ENCODE measurements at places on chromosomes 6 and 20. TPM values are rescaled to one million over a fixed set of nuclear protein-coding genes. Genes with fewer than 3 reads are reported as not detected.
A peak's percentile ranks its signal among the peaks of the same experiment; 100 is the strongest.

KHDC1L gene
- 4.5 TPM for total RNA-seq

CLDN20 gene
- total RNA-seq = not detected

LGSN gene
- total RNA-seq = 1.8 TPM

GPX5 gene
- total RNA-seq = 8.1 TPM

PCNA gene
- 55.4 TPM for total RNA-seq

HLA-DOA gene
- total RNA-seq = 1.7 TPM

HSF2 gene
- total RNA-seq = 96.2 TPM

GRCh38 chr6:139644821-139645220 lies 270.4 kb upstream of the CITED2 start:
- DNase-seq = peak; percentile 49

- no peak for DNase-seq
Observed at GRCh38 chr6:43070028-43070632, 6.0 kb upstream of the PTK7 start.

DNA sequence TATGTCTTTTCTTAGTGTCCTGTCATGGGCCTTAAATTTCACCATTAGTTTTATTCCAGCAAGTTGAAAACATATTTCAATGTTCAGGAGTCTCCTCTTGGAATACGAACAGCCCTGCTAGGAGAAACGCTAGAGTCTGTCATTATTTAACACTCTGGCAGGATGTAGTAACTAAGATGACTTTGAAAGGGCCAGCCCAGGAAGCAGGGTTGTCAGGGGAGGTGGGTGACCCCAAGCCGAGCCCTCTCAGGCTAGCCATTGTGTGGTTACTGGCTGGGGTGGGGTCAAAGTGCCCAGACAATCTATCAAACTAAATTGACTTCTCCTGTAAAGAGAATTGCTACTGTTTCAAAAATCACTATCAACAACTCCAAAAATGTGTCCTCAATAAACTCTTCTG lies 67.8 kb downstream of the LY86 start:
- no peak for DNase-seq

DNA sequence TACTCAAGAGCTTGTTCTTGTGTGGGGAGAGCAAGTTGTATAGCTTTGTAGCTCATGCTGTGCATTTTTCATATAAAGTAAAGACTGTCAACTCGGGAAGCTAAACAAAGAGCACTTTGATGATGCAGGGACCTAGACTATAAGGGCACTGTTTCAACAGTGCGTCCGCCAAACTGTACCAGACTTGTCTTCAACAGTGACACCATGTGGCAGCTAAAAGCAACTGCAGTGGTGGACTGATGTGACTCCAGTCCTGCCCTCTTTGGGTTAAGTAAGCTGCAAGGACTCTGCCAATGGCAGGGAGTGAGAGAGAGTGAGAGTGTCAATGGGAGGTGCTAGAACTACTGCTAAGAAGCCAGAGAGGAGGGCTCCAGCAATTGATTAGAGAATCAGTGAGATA lies 48.1 kb upstream of the MC3R start:
- DNase-seq = no peak

GRCh38 chr20:20184149-20184548 lies 131.8 kb downstream of the CFAP61 start:
- DNase-seq = no peak

DNA sequence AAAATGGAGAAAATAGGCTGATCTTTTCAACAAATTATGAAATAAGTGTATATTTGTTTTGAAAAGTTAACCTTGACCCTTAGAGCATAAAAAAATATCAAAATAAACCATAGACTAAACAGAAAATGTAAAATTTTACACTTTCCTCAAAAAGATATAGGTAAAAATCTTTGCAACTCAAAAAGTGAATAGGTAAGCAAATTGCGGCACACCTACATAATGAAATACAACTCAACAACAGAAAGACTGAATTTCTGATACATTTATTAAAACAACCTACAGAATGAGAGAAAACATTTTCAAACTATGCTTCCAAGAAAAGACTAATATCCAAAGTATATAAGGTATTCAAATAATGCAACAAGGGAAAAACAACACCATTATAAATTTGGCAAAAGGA lies 425.7 kb upstream of the KHDRBS2 start:
- DNase-seq = no peak

DNA sequence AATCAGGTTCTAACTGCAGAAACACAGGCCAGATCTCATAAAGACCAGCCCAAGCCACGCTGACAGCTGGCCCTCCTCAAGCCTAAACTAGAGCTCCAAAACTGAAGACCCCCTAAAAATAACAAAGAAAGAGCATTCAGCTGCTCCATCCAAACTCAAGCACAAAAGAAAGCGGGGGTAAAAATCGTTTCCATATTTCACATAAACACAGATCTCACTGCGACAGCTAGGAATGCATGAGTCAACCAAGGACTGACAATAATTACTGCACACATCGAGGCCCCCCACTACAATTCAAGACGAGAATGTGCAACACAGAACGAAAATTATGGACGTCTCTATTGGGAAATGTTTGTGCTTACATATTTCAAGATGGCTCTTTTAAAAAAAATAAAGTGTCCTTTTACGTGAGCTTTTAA lies 31.1 kb downstream of the CNKSR3 start:
- no peak for DNase-seq

DNA sequence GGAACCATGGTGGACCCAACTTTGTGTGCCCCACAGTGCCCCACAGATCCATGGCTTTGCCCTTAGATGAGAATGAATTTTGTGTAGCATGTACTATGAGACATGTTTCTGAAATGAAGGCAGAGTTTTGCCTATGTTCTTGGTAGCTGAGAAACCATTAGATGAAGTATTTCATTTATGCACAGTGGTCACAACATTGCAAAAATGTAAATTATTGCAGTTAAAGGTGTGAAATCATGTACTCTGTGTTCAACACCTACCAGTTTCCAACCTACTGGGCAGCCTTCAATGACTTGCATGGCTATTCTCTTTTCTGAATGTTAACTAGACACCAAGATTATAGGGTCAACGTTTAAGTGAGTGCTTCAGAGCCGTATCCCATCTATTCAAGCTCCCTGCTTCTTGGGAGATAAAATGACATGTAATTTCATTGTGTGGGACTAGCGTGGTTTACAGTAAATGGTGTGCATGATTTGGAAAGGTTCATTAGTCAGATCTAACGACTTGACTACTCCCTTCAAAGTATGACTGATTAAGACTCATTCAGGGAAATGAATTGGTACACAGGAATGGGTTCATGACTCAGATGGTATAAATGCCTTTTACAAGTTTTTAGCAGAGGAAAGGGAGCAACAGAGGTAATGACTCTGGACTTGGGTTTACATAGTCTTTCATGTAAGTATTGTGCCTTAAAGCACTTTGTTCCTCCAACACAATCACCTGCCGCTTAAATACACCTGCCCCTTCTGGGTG lies 106.1 kb upstream of the AKIRIN2 start:
- DNase-seq = no peak

DNA sequence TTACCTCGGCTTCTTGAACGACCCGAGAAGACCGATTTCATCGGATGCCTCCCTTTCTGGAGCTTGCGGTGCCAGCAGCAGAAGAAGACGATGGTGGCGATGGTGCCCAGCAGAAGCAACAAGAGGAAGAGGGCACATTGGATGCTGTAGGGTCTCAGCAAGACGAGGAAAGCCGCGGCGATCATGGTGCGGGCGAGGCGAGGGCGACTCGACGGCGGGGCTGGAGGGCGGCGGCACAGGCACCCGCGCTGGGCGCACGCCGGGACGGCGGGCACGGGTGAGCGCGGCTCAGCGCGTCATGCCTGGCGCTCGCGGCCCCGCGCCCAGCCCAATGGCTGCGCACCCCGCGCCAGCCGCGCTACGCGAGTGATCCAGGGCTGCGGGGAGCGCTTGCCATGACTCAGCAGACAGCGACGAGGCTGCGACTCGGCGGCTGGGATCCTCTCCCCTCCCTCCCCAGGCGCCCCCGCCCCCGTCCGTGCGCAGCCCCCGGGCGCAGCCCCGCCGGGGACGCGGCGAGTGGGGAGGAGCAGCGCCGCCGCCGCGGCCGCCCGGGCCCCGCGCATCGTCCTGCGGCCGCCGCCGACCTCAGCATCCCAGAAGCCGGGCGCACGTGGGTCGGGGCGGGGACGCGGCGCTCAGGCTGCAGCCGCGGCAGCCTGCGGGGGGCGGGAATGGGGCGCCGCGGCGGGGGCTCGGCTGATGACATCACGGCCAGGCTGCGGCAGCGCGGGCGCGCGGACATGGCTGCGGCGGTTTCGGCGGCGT lies at the start of gene BEND6:
TSS of gene BEND6 (plus strand) at position 705 of the 768 bp plus-strand sequence. CDS start 26,704 bp downstream, outside the sequence.
- peak; percentile 66 for DNase-seq

- DNase-seq = peak; percentile 24
Observed at GRCh38 chr6:138692978-138693909, 80.3 kb upstream of the CCDC28A start.

GRCh38 chr6:106060167-106060566 lies 26.0 kb upstream of the PRDM1 start:
- DNase-seq = no peak

DNA sequence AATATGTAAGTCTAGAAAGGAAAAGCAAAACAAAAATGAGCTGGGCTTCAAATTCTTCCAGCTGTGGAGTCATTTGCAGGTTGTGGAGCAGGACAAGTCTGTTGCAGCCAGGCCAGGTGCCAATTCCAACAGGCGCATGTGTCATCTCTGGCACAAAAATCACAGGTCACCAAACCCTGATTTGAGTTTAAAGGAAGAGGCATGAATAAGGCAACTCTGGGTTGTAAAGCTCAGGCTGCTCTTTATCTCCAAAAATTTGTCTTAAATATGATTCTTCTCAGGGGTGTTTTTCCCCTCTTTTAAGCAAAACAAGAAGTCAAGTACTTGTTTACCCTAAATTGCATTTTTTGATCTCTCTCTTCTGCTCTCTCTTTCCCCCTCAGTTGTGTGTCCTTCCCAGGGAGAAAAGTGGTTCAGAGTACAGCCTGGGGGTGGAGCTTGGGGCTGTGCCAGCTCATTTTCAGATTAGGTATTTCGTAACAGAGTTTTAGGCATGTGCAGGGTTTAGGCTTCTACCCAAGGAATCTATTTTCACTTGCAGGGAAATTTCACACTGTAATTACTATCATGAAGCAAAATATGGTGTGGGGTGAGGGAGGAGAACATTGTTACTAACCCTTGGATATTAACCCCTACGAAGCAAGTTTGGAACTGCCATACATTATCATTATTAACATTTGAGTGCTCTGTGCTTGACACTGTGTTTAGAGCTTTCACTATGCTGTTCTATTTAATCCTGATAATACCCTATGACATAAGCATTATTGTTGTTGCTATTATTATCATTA lies 8.3 kb upstream of the NCOA3 start:
- DNase-seq = peak; percentile 92

- DNase-seq = no peak
Observed at GRCh38 chr6:40395066-40395697, 192.0 kb downstream of the LRFN2 start.

DNA sequence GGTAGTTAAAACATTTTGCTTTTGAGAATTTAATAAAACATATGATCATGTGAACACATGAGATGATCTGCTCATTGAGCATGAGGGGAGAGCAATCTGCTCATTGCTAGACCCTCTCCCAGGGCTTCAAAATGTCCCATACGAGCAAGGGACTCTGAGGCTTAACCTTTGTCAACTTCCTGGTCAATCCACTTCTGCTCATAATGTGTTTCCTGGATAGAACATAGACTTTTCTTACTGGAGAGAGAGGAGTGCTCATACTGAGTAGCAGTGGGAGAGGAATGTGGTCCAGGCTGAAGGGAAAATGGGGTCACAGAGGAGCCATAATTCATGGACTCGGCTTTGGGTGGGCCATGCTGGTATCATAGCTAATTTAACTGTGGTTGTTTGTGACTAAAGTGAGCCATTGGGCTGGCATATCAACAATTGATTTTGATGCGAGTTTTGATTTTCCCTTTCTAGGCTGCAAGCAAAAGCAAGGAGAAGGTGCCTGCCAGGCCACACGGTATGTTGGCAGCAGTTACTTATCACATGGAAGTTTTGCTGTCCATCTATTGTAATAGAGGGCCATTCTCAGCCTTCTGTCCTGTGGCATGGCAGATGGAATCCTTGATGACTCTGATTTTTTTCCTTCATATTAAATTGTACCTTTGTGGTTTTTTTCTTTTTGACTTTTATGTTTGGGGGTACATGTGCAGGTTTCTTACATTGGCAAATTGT lies 20.8 kb upstream of the ADGRF4 start:
- no peak for DNase-seq

DNA sequence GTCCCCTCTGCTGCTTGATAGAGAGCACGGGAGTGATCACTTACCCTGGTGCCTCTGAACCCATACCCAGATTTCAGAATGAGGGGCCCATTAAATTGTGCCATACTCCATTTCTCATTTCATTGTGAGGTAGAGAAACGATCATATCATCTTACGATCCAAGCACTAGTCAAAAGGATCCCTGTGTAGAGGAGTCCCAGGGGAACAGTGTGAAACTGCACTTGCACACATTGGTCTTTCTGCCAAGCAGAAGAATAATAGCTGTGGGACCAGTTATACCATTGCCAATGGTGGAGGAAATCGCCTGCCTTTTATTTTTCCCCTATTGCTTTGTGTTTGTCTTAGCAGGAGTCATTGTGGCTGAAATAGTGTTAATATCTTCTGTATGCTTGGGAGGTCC lies 161.9 kb downstream of the FARS2 start:
- no peak for DNase-seq

DNA sequence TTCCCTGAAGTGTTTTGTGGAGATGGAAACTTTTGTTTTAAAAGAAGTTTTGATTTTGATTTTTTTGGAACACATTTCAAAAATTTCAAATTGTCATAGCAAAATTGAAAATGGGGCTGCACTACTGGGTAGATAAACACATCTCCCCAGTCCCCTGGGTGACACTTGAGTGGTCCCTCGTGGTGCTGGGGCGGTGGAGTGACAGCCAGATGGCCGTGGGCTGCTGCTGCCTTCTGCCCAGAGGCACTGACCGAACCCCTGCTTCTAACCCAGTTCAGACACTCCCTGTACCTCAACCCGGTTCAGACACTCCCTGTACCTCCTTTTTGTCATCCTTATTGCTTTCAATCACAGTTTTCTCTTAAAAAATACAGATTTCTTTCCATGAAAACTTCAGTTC lies 69.9 kb upstream of the SYNJ2 start:
- no peak for DNase-seq

DNA sequence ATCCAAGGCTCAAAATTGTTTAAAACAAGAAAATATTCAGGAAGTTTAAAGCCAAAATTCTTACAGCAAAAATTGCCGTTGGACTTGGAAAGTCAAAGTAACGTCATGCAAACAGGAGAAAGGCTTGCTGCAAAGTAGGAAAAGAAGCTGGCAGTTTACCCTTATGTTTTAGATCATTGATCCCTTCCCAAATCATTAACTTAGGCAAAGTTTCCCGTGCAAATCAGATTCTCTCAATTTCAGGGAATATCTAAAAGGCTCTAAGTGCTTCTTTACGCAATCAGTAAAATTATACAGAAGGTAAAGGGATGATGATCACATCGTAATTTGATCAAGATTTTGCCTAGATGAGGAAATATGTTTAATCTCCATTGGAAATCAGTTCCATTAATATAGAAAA lies 197.5 kb downstream of the ALDH8A1 start:
- no peak for DNase-seq
